ENCODE measurements at places on chromosomes 11 and 22. TPM values are rescaled to one million over a fixed set of nuclear protein-coding genes. Genes with fewer than 3 reads are reported as not detected.

- H3K4me1 ChIP-seq = peaks cover 11% of the 10 kb centered on the region
- no peak for DNase-seq
- no peaks in the 10 kb centered on the region for H3K27me3 ChIP-seq
- H3K4me3 ChIP-seq = no peak overlapping the region
Measured at GRCh38 chr22:25626624-25626990, 62.1 kb downstream of the GRK3 start.

DNA sequence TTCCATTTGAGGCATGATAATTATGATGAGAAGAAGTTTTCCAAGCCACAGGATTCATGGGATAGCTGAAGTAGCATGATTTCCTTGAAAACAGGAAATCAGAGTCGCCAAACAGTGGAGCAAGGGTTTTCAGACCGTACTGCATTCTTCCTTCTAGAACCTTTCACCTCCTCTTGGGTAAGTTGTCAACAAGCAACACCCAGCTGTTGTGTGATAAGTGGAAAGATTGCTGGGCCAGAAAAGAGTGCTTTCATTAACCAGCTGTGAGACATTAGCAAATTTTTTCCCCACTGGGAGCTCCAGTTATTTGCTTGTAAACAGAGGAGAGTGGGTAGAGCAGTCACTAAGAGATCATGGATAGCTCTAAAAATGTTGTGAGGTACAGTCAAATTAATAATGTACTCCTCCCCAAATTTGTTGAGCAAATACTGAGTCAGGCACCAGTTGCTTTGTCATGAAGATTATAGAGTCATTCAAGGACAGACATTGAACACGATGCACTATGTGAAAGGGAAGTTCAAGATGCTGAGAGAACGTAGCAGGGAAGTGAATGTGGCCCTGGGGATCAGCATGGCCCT lies 11.7 kb upstream of the MPEG1 start:
- DNase-seq = peak; percentile 29
- no peaks in the 10 kb centered on the region for H3K27me3 ChIP-seq
- H3K36me3 ChIP-seq = no peaks in the 10 kb centered on the region
- no peak overlapping the region for H3K27ac ChIP-seq

DNA sequence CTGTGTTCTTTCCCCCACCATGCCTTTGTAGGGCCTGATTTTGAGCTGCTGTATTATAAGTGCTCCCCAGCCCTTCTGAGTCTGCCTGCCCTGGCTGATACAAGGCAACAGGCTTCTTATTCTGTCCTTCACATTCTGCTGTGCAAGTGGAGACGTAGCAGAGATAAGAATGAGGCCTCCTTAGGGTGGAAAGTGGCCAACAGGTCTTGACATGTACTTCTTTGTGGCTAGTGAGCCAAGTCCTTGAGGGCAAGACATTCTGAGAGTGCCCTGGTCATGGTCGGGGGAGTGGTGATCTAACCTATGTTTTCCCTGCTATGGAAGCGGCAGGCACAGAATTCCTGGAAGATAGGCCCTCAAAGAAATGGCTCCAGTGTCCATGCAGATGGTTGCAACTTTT lies 235.7 kb upstream of the CADM1 start:
- no peaks in the 10 kb centered on the region for H3K36me3 ChIP-seq
- no peak overlapping the region for H3K4me3 ChIP-seq
- no peak overlapping the region for H3K27ac ChIP-seq
- no peaks in the 10 kb centered on the region for H3K27me3 ChIP-seq

- H3K27me3 ChIP-seq = no peaks in the 10 kb centered on the region
- H3K4me1 ChIP-seq = no peaks in the 10 kb centered on the region
- no peak overlapping the region for H3K4me3 ChIP-seq
- H3K27ac ChIP-seq = no peak overlapping the region
- DNase-seq = peak; percentile 68
Measured at GRCh38 chr11:29448246-29448877, 568.5 kb downstream of the KCNA4 start.

GRCh38 chr22:21003782-21004181 lies 1.9 kb upstream of the THAP7 start:
- H3K27ac ChIP-seq = no peak overlapping the region
- H3K4me1 ChIP-seq = peaks cover 28% of the 10 kb centered on the region
- no peaks in the 10 kb centered on the region for H3K27me3 ChIP-seq
- no peaks in the 10 kb centered on the region for H3K36me3 ChIP-seq

GRCh38 chr11:113265362-113265761 lies 49.0 kb upstream of the TTC12 start:
- H3K27ac ChIP-seq = no peak overlapping the region
- H3K27me3 ChIP-seq = no peaks in the 10 kb centered on the region
- DNase-seq = no peak
- peaks cover 7% of the 10 kb centered on the region for H3K36me3 ChIP-seq

- H3K36me3 ChIP-seq = no peaks in the 10 kb centered on the region
- no peak overlapping the region for H3K27ac ChIP-seq
- DNase-seq = no peak
- H3K27me3 ChIP-seq = peaks cover 22% of the 10 kb centered on the region
Measured at GRCh38 chr11:70073871-70074371, 4.2 kb upstream of the ANO1 start.

- H3K4me1 ChIP-seq = no peaks in the 10 kb centered on the region
- no peak overlapping the region for H3K4me3 ChIP-seq
- H3K27ac ChIP-seq = no peak overlapping the region
- H3K36me3 ChIP-seq = no peaks in the 10 kb centered on the region
- DNase-seq = no peak
Measured at GRCh38 chr11:115112754-115113153, 391.5 kb downstream of the CADM1 start.

The MOGAT2 gene
- not detected for total RNA-seq

The TENM4 gene
- total RNA-seq = 10.7 TPM

The PNPLA3 gene
- total RNA-seq = 0.42 TPM

The SIK2 gene
- total RNA-seq = 30.3 TPM

The ZBTB16 gene
- 7.9 TPM for total RNA-seq

The KRTAP5-7 gene
- 0.28 TPM for total RNA-seq

All from adrenal gland (tissue), 19 donors.